ENCODE measurements at places on chromosomes 1 and 21. TPM values are rescaled to one million over a fixed set of nuclear protein-coding genes. Genes with fewer than 3 reads are reported as not detected.

PGLYRP3 gene
- not detected for total RNA-seq

PRMT2 gene
- total RNA-seq, result 67.8 TPM

GPR52 gene
- total RNA-seq, result 1.4 TPM

GRCh38 chr1:159752135-159752580 is 28.6 kb upstream of the DUSP23 start:
- DNase-seq, result peak; percentile 38
- no peaks in the 10 kb centered on the region for H3K4me1 ChIP-seq
- H3K27ac ChIP-seq, result no peak overlapping the region
- H3K36me3 ChIP-seq, result no peaks in the 10 kb centered on the region
- H3K4me3 ChIP-seq, result no peak overlapping the region

- H3K4me1 ChIP-seq, result no peaks in the 10 kb centered on the region
- H3K36me3 ChIP-seq, result no peaks in the 10 kb centered on the region
- no peak overlapping the region for H3K27ac ChIP-seq
- H3K4me3 ChIP-seq, result no peak overlapping the region
Observed at GRCh38 chr1:243301059-243301458, 45.2 kb downstream of the SDCCAG8 start.

DNA sequence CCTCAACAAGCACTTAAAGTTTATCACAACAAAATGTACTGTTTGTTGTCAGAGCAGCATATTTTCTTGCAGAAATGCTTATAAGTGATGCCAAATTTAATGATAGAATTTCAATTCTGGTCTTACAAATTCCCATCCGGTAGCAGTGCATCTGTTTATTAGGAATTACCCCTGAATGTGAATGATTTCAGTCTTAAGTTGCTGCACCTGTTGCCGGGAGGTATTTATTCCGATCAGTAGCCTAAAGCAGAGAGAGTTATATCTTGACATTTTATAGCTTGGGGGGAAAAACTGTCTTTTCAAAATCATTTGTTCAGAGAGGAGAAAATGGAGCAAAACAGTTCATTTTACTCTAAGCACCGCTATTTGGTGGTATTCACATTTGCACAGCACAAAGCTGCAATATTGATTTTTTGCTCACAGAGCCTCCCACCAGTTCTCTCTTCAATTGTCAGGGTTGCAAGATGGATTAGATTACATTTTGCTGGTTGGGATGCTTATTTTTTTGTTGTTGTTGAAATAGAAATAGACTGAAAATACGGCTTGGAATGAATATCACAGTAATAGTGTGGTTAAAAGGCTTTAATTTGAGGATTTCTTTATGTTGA is 98.6 kb downstream of the ADGRL2 start:
- no peaks in the 10 kb centered on the region for H3K4me1 ChIP-seq
- no peak for DNase-seq
- H3K36me3 ChIP-seq, result no peaks in the 10 kb centered on the region
- no peak overlapping the region for H3K4me3 ChIP-seq

DNA sequence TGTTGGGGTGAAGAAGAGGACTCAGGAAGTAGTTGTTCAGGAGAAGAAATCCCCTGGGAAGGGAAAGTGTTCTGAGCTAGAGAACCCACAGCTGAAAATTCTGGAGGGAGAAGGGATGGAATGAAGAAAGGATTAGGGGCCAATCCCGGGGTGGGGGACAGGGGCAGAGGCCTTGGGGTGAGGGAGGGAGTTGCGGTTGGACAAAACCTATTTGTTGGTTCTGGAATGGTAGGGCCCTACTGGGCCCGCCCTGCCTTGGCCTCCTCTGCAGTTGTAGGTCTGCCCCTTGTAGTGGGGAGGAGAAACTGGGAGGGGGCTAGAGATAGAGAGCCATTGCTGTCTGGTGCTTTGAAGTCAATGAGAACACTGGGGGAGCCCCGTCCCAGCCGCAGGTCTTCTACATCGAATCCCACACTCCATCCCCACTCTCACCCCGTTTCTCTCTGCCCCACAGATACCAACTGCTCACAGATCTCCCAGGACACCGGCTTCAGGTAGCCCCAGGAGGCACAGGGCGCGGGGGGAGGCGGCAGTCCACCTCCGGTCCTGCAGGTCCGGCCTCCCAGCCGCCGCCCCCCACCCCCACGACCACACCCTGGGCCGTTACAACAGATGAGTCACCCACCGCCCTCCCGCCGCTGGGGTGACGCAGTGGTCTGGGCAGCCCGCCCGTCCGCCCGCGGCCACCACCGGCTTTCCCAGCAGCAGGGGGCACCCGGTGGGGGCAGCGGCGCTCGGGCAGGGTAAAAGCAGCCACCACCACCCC is 1.1 kb downstream of the TAGLN2 start:
- peaks cover 11% of the 10 kb centered on the region for H3K36me3 ChIP-seq
- H3K4me1 ChIP-seq, result no peaks in the 10 kb centered on the region
- H3K27ac ChIP-seq, result peak overlapping the region; percentile 92

DNA sequence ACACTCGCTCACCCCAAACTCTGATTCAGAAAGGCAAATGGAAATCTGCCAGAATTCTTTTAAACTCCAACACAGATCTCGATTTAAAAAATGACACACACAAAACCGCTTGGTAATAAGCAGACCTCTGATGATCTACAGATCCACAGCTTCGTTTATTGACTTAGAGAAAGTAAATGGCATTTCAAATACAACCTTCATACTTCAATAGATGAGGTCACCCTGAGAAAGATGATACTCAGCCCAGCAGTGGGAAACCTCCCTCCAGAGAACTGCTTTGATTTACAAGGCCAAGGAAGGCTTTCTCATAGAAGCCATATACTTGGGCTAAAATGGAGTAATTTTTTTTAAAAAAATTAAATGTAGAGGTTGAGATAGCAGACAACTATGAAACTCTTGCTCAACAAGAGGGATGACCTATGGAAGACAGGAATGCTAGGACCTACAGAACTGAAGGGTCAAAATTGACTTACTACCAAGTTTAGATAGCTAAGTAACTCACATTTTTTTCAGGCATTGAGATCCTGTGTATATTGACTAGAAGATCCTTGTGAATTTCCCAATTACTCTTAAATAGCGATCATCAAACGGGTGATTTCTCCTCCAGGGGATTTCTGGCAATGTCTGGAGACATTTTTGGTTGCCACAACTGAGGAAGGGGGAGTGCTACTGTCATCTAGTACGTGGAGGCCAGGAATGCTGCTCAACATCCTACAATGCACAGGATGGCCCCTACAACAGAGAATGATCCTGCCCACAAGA is 143.9 kb downstream of the CLIC6 start:
- H3K4me3 ChIP-seq, result no peak overlapping the region
- H3K27me3 ChIP-seq, result no peaks in the 10 kb centered on the region
- no peak overlapping the region for H3K27ac ChIP-seq
- no peaks in the 10 kb centered on the region for H3K36me3 ChIP-seq
- DNase-seq, result no peak

DNA sequence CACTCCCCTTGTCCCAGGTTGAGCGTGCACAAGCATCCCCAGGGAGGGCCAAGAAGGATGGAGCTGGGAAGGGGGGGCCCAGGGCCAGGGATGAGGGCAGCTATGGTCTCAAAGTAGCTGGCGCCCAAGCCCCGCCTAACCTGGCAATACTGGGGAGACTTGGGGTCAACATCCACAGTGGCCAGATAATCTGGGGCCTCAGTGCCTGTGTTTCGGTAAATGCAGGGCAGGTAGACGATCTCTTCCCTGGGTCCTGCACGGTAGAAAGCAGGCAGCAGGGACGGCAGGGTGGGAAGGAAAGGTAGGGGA is 3.2 kb downstream of the SELENBP1 start:
- H3K4me3 ChIP-seq, result no peak overlapping the region
- H3K36me3 ChIP-seq, result peaks cover 7% of the 10 kb centered on the region
- H3K4me1 ChIP-seq, result peaks cover 3% of the 10 kb centered on the region
- no peaks in the 10 kb centered on the region for H3K27me3 ChIP-seq

DNA sequence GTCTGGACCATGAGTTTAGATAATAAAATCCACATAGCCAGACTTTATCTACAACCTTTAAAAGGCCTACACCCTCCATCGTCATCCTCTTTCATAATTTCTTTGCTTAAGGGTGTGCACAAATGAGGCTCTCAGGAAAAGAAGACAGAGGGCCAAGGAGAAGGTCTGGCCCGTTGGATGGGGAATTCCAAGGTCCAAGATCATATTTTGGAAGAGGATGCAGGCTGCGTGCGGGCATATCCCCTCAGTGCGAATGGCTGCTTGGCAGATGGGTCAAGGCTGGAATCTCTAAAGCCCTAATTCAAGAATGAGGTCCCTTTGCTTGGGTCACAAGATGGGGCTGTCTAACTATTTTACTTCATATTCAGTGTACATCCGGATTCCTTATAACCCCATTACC is 782.2 kb upstream of the NCAM2 start:
- no peaks in the 10 kb centered on the region for H3K4me1 ChIP-seq
- DNase-seq, result no peak
- H3K4me3 ChIP-seq, result no peak overlapping the region
- H3K27ac ChIP-seq, result no peak overlapping the region
- no peaks in the 10 kb centered on the region for H3K27me3 ChIP-seq
